Chondrocyte (in vitro differentiated cells): ENCODE measurements at places on chromosomes 7 and 10.

DNA sequence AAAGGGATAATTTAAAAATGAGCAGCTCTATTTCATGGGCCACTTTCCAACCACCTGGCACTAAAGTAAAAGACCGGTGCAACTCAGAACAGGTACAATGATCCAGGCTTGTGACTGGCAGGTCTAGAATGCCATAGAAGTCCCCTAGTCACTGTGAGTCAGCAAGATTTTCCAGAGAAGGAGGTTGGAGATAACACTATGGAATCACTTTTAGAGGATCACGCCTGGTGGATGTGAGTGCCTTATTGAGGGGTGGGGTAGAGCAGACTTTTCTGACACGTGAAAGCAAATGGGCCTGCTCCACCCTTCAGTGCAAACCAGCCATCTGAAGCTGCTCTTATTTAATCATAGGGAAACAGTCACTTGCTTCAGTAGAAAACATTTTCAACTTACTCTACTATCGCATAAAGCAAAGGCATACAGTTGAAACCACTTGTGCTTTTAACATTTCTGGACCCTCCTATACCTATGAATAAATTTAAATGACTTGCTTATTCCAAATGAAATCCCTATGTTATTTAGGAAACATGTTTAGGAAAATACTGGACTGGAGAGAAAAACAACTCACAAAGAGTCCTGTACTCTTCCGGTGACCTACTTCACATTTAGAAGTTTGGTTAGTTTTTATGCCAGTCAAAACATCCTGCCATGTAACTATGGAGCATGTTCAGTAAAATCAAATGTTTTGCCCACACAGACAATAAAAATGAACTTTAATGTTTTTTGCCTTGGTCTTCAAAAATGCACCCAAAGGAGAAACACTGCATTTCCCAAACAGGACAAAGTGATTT lies 21.5 kb upstream of the AKR1C1 start:
- H3K27me3 ChIP-seq, result peaks cover 7% of the 10 kb centered on the region
- DNase-seq, result no peak
- no peaks in the 10 kb centered on the region for H3K36me3 ChIP-seq
- no peak overlapping the region for H3K4me3 ChIP-seq

- H3K27ac ChIP-seq, result no peak overlapping the region
- DNase-seq, result no peak
- H3K27me3 ChIP-seq, result no peaks in the 10 kb centered on the region
- H3K4me3 ChIP-seq, result no peak overlapping the region
- peaks cover 17% of the 10 kb centered on the region for H3K36me3 ChIP-seq
- H3K4me1 ChIP-seq, result peaks cover 6% of the 10 kb centered on the region
These were observed 99.8 kb downstream of the SEPTIN7 start for GRCh38 chr7:35900651-35901050.

DNA sequence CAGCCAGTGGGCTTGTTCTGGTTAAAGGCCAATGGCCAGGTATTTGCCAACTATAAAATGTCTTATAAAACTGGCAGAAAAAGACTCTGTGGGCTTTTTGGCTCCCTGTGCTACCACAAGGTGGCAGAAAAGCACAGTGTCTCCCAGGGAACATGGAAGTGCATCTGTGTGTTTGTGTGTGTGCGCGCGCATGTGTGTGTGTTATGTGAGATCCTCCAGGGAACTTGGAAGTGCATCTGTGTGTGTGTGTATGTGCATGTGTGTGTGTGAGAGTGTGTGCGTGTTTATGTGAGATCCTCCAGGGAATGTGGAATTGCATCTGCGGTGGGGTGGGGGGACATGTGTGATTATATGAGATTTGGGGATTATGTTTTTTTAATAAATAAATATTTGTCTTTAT lies 30.2 kb upstream of the ABI1 start:
- no peak overlapping the region for H3K27ac ChIP-seq
- H3K4me1 ChIP-seq, result no peaks in the 10 kb centered on the region
- no peak overlapping the region for H3K4me3 ChIP-seq
- no peaks in the 10 kb centered on the region for H3K36me3 ChIP-seq
- peaks cover 11% of the 10 kb centered on the region for H3K27me3 ChIP-seq

GRCh38 chr7:156778201-156778600 lies 114.8 kb downstream of the LMBR1 start:
- H3K27ac ChIP-seq, result no peak overlapping the region
- H3K4me3 ChIP-seq, result no peak overlapping the region
- H3K27me3 ChIP-seq, result no peaks in the 10 kb centered on the region
- H3K4me1 ChIP-seq, result peaks cover 2% of the 10 kb centered on the region

DNA sequence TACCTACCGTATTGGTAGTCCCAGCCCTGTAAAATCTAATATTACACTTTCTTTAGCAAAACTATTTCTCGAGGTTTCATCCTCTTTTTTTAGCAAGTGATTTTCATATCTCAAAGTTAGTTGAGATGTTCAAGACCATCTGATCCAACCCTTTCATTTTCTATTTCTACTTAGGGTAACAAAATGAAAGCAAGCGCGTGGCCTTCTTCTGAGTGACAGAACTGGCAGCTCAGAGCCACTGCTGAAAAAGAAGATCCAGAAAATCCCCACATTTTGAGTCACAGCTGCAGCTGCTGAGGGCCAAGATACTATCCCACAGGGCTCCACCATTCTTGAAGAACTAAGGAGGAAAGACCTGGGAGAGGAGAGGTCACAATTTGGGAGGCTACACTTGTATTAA lies 24.8 kb upstream of the ZNF800 start:
- no peak for DNase-seq
- H3K27ac ChIP-seq, result no peak overlapping the region
- no peak overlapping the region for H3K4me3 ChIP-seq
- no peaks in the 10 kb centered on the region for H3K4me1 ChIP-seq
- H3K36me3 ChIP-seq, result no peaks in the 10 kb centered on the region
